ENCODE measurements at places on chromosomes 6 and 20.
A peak's percentile ranks its signal among the peaks of the same experiment; 100 is the strongest.

- DNase-seq = no peak
Measured at GRCh38 chr20:16486532-16486931, 86.7 kb downstream of the KIF16B start.

DNA sequence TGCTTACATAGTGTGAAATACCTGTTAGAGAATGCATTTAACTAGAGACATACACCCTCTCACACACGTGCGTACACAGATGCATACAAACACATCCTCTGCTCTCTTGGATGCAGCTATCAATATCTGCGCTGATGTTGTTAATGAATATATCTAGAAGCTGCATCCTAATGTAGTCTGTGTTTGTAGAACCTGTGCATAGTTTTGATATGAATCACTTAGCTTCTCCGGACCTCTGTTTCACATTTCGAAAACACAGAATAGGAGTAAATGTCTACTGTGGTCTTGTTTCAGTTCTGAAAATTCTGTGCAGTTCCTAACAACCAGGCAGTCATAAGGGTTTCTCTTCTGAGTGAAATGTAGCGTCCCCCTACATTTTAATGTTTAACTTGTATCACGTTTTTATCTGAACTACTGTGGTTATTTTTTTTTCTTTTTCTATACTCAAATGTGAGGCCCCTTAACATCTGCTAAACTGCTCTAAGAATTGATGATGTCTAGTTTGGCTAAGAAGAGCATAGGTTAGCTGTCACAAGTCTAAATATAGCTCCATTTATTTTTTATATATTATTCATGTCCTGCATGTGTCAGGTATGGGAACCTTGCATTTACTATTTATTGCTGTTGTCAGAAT, 254.5 kb downstream of the TMEM242 start:
- DNase-seq = no peak

- no peak for DNase-seq
Measured at GRCh38 chr20:32988008-32988407, 16.2 kb downstream of the SUN5 start.

DNA sequence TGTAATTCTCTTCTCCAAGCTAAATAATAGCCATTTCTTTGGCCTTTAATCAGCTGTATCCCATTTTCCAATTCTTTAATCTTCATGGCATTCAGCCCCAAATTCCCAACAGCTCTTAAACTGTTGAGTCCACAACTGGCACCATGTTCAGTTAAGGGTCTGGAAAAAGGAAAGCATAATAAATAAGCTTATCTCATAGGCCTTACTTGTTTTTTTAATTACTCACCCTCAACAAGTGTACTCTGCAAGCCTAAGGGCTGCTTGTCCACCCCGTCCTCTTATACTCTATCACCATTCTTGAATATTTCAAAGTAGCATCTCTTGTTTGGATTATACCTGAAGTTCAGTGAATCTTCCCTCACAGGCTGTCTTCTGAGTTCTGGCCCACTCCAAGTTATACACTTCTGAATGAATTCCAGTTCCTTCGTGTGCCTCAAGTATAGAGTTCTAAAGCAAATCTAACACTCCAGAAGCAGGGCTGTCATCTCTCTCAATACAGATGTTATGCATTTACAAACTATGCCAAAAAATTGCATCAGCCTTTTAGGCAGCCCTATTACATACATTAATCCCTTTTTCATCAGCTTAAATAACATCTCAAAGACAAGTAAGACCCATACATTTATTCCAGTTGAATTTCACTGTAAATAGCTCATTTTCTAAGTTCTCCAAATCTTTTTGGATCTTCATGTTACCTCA, 98.7 kb downstream of the COL21A1 start:
- DNase-seq = no peak

- DNase-seq = no peak
Measured at GRCh38 chr20:25230166-25230831, 17.6 kb upstream of the PYGB start.

DNA sequence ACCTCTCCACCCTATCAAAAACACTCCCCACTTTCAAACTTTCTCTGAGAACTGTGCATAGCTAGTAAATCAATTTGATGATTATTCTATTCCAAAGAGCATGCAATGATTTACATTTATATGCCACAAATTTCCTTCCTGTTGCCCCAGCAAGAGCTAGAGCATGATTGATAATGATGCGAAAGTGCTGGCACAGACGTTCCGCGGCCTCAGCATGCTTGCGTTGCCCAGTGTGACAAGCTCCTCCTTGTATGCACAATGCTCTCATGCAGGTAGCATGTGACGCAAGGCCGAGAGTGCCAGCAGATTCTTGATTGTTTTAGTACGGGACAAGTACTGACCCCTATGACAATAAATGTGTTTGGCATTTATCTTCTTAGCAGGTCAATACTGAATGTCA, 696.3 kb upstream of the SLC35B3 start:
- no peak for DNase-seq

GRCh38 chr6:31767096-31767645, 4.7 kb downstream of the SAPCD1 start:
- no peak for DNase-seq

GRCh38 chr6:18352001-18352400, 35.1 kb upstream of the RNF144B start:
- DNase-seq = no peak

GRCh38 chr6:37695273-37695672, 2.4 kb downstream of the MDGA1 start:
- DNase-seq = no peak

DNA sequence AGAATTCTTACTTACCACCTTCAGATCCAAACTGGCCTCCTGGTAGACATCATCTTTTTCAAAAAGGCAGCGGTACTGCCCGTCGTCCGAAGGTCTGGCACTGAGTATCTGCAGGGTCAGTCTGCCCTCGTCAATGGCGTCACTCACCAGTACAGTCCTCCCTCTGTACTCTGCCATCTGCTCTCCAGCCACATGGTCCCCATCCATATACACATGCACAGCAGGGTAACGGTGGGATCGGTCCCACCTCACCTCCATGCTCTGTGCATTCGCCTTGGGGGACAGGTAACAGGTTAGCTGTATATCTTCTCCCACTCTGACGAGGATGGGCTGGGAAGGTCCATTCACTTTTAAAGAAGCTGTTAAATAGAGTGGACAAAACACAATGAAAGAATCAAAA, 11.0 kb downstream of the BTNL2 start:
- no peak for DNase-seq

DNA sequence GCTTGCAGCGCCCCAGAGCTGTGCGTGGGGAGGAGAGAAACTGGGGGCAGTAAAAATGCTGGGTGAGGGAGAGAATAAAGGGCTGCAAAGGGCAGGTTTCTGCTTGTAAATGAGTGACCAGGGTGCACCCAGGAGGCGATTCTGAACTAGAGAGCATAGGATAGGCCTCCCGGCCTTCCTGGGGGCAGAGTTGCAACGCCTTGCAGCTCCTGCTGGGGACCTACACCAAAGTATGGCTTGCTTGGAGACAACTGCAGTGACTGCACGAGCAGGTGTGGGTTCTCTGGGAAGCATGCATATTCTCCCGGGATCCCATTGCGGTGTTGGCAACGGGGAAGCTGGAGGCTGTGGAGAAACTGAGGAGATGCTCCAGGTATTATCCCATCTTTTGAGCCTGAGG, 111.6 kb upstream of the SPACA1 start:
- DNase-seq = no peak

GRCh38 chr20:31842471-31843157, 2.8 kb downstream of the FOXS1 start:
- no peak for DNase-seq

- no peak for DNase-seq
Measured at GRCh38 chr6:156652231-156652750, 124.9 kb upstream of the ARID1B start.

GRCh38 chr6:30726506-30727413, 6.6 kb downstream of the TUBB start:
- no peak for DNase-seq

DNA sequence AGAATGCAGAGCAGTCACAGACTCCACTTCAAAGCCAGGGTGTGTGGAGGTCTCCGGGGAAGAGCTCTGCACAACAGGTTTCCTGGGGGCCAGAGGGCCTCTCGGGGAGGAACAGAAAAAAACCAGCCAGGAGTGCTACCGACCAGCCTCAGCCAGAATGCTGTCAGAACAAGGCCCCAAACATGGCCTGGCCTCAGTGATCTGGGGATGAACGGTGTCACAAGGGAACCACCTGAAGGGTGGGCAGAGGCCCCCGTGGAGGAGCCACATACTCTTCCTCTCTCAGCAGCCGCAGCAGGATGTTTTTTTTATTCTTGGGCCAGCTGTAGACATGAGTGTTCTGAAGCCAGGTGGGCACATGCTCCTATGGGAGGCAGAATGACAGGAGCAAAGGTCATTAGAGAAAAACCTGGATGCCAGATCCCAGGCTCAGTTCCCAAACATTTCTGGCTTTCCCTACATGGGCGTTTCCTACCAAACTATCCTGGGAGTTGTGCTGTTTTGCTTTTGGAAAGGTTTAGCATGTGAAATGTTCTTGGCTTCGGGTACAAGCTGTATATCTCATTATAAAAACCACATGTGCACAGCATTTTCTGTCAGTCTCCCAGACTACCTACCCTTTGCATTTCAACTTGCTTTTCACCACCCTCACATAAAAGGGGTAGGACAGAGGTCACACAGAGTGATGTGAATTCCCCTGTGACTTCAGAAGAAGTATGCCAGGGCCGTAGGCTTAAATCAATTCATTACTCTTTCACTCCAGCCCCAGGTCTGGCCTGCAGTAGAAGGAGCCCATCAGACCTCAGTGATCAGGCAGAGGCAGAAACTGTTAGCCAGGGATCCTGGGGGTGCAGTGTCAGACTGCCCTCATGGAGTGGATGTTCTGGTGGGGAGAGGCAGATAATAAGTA, 46.2 kb downstream of the TRAF3IP2 start:
- DNase-seq = no peak

DNA sequence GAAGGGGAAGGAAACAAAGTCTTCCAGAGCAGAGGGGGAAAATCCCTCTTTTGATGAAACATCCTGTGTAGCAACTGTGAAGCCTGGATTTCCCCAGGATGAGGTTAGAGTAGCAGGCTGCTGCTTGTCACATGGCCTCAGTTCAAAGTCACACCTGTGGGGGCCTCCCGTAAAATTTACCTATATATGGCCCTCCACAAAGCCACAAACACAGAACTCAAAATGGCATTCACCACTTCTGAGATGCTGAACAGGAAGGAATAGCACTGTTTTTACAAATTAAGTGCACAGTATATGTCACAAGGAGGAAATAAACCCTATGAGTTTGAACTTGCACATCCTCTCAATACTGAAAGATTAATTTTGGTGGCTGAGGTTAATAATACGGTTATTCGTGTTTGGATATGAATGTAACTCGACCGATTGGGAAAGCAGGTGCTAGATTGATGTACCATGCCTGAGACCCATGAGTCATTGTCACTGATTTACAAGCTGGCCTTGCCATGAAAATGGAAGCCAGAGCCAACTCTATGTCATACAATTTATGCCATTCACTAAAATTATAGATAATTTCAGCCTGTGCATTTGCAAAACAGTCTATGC, 70.6 kb downstream of the SGK1 start:
- DNase-seq = peak; percentile 87

- no peak for DNase-seq
Measured at GRCh38 chr6:149897015-149897697, 757 bp downstream of the RAET1E start.

- no peak for DNase-seq
Measured at GRCh38 chr6:131400779-131401496, 172.1 kb upstream of the ARG1 start.

GRCh38 chr6:8177721-8178120, 75.4 kb upstream of the EEF1E1 start:
- DNase-seq = no peak

GRCh38 chr6:4023240-4023639, 55.7 kb downstream of the FAM217A start:
- no peak for DNase-seq

GRCh38 chr6:166514196-166514595, 72.3 kb downstream of the RAMACL start:
- DNase-seq = no peak

DNA sequence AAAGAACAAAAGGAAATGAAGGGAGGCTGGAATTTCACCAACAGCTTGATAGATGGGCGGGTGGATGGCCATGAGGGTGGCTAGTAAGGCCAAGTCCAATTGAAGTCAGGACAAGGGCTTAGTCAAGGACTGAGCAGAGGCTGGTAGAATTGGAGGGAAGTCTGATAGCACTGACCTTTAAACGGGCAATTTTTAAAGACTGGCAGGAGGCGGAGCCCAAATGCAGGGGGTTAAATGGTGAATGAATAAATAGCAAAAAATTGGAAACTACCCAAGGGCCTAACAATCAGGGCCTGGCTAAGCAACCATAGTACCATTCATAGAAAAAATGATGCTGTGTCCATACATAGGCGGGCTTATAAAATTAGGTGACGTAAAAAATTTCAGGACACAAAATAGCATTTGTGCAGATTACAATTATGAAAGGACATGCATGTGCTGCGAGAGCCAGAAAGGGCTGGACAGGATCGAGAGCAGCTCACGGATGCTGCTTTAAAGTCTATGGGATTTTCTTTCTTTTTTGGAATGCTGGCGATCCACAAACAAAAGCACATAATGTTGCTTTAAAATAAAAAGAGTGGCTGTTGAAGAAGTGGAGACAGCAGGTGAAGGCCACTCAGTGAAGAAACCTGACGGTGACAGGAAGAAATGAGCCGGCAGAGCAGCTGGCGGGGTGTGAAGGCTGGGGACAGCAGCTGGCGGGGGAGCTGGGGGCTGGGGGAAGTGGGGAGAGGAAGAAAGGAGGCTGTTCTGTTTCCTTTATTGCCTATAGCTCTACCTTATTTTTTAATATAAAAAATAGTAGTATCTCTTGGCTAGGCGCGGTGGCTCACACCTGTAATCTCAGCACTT, 42.8 kb upstream of the TAF8 start:
- peak; percentile 30 for DNase-seq

DNA sequence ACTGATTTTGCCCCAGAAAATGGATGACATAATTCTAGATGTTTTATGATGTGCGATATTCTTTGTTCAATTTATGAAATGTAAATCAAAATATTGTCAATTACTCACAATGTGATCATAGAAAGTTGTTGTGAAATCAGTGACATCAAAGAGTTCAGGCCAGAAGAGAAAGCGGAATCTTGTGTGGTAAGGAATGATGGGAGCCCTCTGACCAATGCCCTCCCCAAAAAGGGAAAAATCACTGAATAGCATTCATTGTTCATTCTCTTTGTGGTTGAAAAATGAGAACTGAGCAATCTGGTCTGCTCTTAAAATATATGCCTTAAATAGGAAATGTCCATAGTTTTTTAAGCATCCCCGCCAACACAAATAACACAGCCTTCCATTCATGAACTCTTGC, 247.1 kb upstream of the GRIK2 start:
- no peak for DNase-seq

DNA sequence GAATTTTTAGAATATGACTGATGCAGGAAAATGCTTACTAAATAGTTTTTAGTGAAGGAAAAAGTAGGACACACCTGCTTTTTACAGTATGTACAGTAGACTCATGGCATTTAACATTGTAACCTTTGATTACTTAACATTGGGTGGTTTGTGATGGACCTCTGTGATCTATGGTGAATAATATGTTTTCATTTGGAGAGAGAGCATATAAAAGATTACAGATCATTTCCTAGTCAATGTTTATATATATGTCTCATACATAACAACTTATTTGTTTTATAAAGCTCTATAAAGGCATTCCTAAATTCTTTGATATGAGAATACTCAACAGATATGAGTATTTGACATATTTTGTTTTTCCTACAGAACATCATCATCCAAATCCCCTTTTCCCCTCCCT, 129.3 kb upstream of the PDE7B start:
- DNase-seq = no peak

All from CD4-positive, alpha-beta T cell treated with Interleukin-1 beta for 1 hour (primary cell).